ENCODE measurements at places on chromosomes 6 and 20.

- no peak for DNase-seq
Measured at GRCh38 chr6:100175814-100176310, 181.8 kb upstream of the MCHR2 start.

DNA sequence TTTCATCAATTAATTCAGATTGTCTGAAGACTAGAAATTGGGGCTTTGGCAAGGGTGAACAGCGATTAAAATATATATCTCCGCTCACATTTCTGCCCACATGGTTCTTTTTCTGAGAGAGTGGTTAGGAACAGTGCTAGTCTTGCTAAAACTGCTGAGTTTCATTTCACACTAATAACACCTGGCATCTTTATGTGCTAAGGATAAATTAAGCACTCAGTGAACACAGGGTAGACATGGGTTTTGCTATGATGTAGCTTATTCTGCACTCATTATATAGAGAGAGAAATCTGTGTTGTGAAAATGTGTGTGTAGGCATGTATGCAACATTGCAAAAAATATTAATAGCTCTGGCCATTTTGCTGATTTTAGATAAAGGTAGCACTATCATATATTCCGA, 623.4 kb upstream of the FLRT3 start:
- DNase-seq = no peak

- DNase-seq = no peak
Measured at GRCh38 chr20:25245461-25245860, 2.4 kb upstream of the PYGB start.

DNA sequence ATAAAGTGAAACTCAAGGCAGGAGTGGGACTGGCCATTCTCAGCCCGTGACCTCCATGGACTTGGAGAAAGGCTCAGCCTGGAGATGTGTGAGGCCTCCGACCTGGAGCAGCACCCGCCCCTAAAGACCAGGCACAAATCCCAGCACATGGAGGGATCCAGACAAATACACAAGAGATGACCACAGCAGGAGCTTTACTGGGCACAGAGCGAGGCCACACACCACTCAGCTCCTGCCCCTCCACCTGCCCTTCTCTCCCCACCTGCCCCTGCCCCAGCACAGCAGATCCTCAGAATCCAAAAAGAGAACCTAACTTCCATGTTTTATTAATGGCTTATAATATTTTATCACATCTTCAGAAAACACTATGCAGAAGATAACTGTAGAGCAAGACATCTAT, 20.4 kb upstream of the MICB start:
- DNase-seq = no peak

Measured in SK-MEL-5 (cell line).